ENCODE measurements at places on chromosomes 5 and 9.
A peak's percentile ranks its signal among the peaks of the same experiment; 100 is the strongest.

- no peak for DNase-seq
Measured at GRCh38 chr5:173643964-173644363, 27.5 kb upstream of the BOD1 start.

- peak; percentile 19 for DNase-seq
Measured at GRCh38 chr5:86749841-86750240, 132.1 kb downstream of the COX7C start.

DNA sequence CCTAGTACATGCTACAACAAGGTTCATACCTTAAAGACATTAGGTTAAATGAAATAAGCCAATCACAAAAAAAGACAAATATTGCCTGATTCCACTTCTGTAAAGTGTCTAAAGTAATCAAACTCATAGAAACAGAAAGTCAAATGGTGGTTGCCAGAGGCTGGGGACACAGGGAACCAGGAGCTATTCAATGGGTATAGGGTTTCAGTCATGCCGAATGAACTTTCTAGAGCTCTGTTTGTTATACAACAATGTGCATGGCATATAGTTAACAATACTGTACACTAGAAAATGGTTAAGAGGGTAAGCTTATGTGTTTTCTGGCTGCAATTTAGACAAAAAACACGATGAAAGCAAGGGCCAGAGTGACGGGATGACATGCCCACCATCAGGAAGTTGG, 70.8 kb upstream of the EGFLAM start:
- DNase-seq, result no peak

GRCh38 chr5:19880859-19881436, 107.1 kb downstream of the CDH18 start:
- DNase-seq, result no peak

- no peak for DNase-seq
Measured at GRCh38 chr9:124346347-124347163, 68.7 kb downstream of the PSMB7 start.

DNA sequence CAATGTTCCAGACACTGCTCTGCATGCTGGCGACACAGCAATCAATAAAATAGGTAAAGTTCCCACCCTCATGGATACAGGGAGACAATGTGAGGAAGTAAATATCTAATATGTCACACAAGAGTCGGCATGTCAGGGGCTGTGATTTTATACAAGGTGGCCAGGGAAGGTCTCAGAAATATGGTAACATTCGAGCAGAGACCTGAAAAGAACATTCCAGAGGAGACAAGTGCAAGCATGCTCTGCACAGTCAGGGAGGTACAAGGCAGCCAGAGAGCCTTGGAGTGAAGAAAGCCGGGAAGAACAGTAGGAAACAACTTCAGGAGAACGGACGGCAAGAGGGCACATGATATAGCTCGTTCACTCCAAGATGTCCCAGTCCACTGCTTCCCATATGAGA, 89.2 kb upstream of the ZNF462 start:
- no peak for DNase-seq

DNA sequence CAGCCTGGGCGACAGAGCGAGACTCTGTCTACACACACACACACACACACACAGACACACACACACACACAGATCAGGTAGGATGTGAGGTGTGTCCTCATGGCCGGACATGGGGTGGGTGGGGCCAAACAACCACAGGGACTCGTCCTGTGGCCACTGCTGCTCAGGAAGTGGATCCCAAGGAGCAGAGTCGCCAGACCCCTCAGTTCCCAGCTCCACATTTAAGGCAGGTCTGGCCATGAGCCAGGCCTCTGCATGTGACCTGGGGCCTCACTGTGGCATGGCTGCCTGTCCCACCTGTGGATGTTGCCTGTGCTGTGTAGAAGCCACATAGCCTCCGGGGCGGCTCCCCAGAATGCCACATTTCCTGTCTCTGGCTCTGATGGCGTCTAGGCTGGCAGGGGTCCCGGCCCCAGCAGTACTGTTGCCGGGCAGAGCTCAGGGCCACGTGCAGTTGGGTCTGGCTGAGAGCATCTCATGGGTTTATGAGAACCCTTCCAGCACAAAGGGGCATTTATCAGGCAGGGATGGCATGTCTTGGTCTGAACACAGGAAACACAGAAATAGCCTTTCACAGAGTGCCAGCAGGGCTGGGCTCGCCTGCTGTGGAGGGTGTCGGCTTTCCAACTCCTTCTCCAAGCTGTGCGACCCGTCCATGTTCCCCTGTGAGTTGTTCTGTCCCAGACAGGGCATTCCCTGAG, 9.9 kb upstream of the NINJ1 start:
- no peak for DNase-seq

- no peak for DNase-seq
Measured at GRCh38 chr5:180006141-180006540, 65.4 kb downstream of the RNF130 start.

DNA sequence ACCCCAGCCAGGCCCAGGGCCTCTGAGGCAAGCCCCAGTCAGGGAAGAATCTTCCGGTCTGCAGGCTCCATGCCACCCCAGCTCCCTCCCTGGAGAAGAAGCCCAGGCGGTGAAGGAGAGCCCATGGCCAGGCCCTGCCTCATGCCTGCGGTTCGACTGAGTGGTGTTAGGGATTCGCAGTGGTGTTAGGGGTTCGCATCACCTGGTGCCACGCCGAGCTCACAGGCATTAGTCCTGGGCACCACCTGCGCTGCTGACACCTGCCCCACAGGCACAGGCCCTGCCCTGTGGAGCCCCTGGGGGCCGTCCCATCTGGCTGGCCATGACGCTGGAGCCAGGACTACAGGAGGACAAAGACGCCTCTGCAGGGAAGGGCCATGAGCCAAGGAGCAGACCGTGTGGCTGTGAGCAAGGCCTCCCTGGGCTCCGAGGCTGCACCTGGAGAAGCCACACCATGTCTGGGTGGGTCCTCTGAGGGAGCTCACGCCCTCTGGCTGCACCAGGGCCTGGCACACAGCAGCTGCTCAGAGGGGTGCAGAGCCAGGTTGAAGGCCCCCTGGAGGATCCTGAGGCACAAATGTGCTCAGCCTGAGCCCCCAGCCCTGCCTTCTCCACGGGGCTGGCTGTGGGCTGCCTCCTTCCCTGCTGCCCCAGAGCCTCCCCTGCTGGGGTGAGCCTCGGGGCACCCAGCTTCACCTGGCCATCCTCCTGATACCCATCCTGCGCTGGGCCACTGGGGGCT, 27.6 kb upstream of the RNF130 start:
- DNase-seq, result no peak

DNA sequence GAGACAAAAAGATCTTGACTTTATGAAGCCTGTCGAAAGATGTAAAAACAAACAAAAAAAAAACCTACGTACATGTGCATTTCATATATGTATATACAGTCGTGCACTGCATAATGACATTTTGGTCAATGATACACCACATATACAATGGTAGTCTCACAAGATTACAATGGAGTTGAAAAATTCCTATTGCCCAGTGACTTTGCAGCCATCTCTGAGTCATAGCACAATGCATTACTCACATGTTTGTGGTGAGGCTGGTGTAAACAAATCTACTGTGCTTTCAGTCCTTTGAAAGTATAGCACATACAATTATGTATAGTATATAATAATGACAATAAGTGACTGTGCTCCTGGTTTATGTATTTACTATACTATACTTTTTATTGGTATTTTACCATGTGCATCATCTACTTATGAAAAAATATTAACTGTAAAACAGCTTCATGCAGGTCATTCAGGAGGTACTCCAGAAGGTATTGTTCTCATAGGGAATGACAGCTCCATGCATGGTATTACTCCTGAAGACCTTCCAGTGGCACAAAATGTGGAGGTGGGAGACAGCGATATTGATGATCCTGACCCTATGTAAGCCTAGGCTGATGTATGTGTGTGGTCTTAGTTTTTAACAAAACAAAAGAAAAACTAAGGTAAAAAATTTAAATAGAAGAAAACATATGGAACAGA, 73.7 kb upstream of the FST start:
- peak; percentile 56 for DNase-seq

DNA sequence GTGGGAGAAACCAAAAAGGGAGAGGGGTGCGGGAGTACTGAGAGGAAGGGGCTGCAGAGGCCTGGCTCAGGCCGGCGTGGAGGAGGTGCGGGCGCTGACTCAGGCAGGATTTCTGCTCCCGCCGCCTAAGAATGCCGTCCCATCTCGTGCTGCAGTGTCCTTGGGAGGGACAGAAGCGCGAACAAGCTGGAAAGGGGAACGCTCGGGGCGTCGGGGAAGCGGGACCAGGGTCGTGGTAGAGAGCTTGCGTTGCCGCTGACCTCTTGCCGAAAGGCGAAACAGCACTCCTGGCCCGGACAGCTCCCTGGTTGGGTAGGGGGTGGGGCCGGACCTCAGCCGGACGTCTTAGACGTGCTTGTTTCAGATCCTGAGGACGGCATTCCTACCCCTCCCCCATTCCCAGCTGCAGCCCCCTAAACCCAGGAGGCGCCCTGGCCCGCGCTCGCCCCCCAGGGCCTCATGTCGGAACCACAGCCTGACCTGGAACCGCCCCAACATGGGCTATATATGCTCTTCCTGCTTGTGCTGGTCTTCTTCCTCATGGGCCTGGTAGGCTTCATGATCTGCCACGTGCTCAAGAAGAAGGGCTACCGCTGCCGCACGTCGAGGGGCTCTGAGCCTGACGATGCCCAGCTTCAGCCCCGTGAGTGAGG, 1.1 kb downstream of the RELL2 start:
- DNase-seq, result peak; percentile 68

DNA sequence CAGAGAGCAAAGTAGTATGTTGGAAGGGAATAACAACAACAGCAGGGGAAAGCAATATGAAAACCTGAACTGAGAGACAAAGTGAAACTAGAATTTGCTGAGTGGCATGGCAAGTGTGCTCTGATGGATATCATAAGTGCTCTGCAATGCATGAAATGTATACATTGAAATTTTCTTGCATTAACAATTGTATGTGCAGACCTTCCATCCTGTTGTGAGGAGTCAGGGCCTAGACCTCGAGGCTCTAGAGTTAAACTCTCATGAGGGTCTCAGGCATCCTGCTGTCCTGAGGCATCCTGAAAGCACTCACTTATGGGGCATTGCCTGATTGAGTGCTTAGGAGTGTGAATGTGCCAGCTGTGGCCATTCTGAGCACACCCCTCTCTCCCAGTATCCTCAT, 1.1 kb downstream of the ECM2 start:
- no peak for DNase-seq

- DNase-seq, result no peak
Measured at GRCh38 chr9:97504381-97505216, 3.1 kb downstream of the TMOD1 start.

- no peak for DNase-seq
Measured at GRCh38 chr5:92890841-92891244, 690.2 kb downstream of the NR2F1-AS1 start.

DNA sequence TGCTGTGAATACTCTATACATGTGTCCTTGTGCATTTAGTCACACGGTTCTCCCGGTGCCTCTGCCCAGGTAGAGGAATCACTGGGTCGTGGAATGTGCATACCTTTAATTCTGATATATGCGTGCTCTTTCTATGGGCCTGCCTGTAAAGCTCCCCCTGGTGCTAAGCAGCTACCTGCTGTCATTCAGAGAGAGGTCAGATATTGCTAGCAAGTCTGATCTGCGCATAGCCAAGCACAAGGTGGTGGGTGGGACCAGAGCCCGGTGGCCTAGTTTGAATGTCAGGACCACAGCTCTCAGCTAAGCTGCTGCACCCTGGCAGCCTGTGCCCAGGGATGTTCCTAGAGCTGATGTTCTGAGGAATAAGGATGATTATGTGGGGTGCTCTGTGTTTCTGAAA, 33.4 kb downstream of the TJP2 start:
- peak; percentile 69 for DNase-seq

- DNase-seq, result no peak
Measured at GRCh38 chr5:149632311-149633251, 51.3 kb downstream of the ARHGEF37 start.

- DNase-seq, result no peak
Measured at GRCh38 chr9:75128535-75128934, 40.2 kb downstream of the OSTF1 start.

DNA sequence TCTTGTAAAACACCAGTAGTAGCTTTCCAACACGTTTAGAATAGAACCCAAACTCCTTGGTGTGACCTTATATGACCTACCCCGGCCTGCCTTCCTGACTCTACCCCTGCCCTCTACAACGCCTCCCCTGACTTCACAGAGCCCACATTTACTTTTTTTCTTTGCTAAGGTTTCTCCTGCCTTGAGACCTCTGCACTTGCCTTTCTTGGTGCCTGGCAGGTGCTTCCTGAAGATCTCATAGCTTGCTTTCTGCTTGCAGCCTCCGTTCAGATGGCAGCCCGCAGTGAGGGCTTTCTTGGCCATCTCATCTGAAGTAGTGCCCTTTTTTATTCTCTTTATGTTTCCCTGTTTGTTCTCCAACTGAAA, 24.3 kb downstream of the NUP214 start:
- DNase-seq, result no peak

DNA sequence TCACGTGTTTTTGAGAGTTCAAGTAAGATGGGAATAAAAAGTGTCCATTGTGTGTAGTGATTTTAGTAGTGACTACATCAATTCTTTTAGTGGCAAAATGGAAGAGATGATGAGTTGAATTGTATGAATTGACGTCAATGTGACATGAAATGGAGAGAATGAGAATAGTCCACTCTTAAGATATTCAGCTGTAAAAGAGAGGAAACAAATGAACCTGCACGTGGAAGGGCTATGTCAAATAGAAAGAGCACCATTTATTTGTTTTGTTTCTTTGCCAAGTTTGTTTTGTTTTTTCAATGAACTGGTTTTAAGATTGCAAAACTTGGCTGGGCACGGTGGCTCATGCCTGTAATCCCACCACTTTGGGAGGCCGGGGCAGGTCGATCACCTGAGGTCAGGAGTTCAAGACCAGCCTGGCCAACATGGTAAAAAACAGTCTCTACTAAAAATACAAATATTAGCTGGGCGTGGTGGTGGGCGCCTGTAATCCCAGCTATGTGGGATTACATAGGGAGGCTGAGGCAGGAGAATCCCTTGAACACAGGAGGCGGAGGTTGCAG, 453.8 kb downstream of the TAF11L14 start:
- DNase-seq, result no peak

DNA sequence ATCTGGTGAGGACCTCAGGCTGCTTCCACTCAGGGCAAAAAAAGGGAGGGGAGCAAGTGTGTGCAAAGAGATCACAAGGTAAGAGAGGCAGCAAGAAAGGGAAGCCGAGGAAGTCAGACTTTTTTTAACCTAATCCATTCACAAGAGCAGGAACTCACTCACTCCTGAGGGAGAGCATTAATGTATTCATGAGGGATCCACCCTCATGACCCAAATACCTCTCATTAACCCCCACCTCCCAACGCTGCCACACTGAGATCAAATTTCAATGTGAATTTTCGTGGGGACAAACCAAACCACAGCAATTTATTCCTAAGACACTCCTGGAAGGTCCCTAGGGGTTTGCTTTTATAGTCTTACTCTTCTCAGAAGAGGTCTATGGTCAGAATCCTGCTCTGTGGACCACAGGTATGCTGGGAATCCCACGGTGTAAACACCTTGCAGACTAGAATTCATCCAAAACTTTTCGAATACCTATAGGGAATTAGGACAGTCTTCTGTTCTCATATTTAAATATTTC, 108.7 kb downstream of the HSD17B3 start:
- no peak for DNase-seq

- peak; percentile 55 for DNase-seq
Measured at GRCh38 chr5:89120719-89121118, 237.7 kb upstream of the MEF2C start.

GRCh38 chr5:56699538-56699937, 115.8 kb upstream of the MAP3K1 start:
- no peak for DNase-seq

Measured in trophoblast cell (in vitro differentiated cells and primary cell).